ENCODE measurements at places on chromosomes 2 and 18.

DNA sequence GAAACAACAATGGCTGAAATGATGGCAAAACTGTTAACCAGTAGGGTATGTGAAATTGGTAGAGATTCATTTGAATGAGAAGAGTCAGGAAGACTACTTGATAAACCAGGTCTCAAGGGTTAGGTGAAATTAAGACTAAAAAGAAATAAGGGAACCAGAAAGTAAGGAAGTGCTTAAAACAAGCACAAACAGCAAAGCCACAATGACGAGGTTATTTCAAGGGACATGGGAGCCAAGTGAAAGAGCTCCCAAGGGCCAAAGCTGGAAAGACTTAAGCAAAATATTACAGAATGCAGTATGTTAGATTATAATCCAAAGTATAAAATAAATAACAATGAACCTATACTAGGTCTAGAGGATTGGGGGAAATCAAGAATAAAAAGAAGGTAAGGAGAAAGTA, 19.3 kb upstream of the CD302 start:
- H3K36me3 ChIP-seq, result peaks cover 7% of the 10 kb centered on the region
- no peaks in the 10 kb centered on the region for H3K27me3 ChIP-seq
- no peak for DNase-seq
- H3K4me3 ChIP-seq, result no peak overlapping the region
- no peak overlapping the region for H3K27ac ChIP-seq
- H3K4me1 ChIP-seq, result no peaks in the 10 kb centered on the region

GRCh38 chr18:55252901-55253300, 293.6 kb upstream of the CCDC68 start:
- H3K4me3 ChIP-seq, result no peak overlapping the region
- no peaks in the 10 kb centered on the region for H3K27me3 ChIP-seq
- no peaks in the 10 kb centered on the region for H3K4me1 ChIP-seq
- DNase-seq, result no peak
- H3K36me3 ChIP-seq, result peaks cover 35% of the 10 kb centered on the region

DNA sequence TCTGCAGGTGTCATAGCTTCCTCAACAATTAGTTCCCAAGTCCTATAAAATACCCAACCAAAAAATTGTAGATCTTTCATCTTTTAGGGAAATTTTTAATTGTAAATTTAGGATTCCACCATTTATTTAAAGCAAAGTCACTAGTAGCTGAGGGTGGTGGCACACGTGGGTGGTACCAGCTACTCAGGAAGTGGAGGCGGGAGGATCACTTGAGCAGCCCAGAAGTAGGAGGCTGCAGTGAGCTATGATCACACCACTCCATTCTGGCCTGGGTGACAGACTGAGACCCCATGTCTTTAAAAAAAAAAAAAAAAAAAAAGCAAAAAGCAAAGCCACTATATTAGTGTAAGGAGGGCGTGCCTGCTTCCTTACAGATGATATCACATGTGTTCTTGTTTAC, 60.3 kb upstream of the GREB1L start:
- DNase-seq, result no peak
- no peaks in the 10 kb centered on the region for H3K27me3 ChIP-seq
- no peaks in the 10 kb centered on the region for H3K36me3 ChIP-seq
- H3K4me3 ChIP-seq, result no peak overlapping the region
- no peaks in the 10 kb centered on the region for H3K4me1 ChIP-seq
- H3K27ac ChIP-seq, result no peak overlapping the region

DNA sequence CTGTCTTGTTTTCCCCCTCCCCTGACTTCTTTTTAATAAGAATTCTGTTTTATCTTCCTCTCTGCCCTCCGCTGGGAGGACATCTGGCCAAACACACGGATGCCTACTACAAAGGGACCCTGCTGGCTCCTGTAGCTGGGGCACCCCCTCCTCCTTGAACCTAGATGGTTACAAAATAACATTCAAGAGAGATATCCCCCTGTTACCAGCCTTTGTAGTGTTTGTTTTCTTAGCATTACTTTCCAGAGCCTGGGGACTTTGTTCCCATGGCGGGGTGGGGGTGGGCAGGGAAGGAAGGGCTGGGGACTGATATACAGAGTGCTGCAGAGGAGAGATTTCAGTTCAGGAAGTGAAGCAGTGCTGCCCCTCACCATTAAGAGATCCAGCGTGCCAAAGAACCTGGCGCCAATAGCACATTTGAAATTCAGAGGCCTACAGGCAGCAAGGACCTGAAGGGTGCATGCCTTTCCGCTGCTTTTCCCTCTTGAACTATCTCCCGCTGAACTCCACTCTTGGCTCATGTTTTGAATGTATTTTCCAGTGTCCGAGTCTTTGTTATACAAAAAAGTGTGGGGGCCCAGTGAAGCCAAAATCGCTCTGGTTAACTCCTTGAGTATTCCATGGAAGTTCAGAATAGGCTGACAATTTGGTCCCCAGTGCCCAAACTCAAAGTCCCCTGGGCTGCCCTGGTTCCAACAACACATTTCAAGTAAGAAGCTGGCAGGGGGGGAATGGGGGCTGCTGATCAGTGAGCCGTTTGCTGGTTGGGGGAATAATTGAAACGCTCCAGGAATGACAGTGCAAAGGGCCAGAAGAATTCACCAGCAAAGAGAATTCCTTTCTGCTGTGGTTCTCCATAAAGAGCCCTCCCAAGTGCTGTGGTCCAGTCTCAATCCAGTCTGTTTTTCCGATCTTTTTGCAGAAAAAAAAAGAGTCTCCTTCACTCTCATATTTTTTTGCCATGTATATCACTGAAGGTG, 94.8 kb upstream of the THOC1 start:
- H3K27me3 ChIP-seq, result no peaks in the 10 kb centered on the region
- H3K4me1 ChIP-seq, result no peaks in the 10 kb centered on the region
- no peak overlapping the region for H3K27ac ChIP-seq
- no peak for DNase-seq

GRCh38 chr2:33672896-33673295, 73.8 kb upstream of the FAM98A start:
- H3K4me3 ChIP-seq, result no peak overlapping the region
- H3K36me3 ChIP-seq, result no peaks in the 10 kb centered on the region
- DNase-seq, result no peak
- H3K27ac ChIP-seq, result no peak overlapping the region
- no peaks in the 10 kb centered on the region for H3K27me3 ChIP-seq
- no peaks in the 10 kb centered on the region for H3K4me1 ChIP-seq

- no peak for DNase-seq
- H3K4me3 ChIP-seq, result no peak overlapping the region
Observed at GRCh38 chr2:80454628-80455027, 150.1 kb upstream of the LRRTM1 start.

DNA sequence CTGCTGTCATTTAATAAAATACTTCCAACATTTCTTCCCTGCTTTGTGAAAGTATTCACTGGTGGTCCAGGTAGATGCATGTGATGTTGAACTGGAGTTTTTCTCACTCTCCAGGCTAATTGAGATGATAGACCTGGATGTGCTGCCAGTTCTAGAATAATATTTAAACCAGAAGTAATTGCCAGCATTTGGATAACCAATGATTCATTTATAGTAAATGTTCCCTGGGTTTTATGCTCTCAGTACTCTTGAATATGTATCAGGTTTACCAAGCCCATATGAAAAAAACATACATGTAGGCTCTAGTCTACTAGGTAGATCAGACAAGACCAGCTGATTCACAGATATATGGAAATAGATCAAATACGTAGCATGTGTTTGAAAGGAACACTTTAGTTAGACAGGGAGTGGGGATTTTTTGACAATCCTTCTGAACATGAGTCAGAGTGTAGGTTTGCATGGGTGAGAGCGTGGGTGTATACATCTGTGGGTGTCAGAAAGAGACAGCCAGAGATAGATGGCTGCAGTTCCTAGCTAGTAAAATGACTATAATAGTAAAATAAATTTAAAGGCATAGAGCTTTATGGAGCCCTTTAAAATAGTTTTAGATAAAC, 115.1 kb downstream of the NAB1 start:
- no peak for DNase-seq
- no peak overlapping the region for H3K27ac ChIP-seq
- no peaks in the 10 kb centered on the region for H3K27me3 ChIP-seq
- H3K4me1 ChIP-seq, result no peaks in the 10 kb centered on the region
- H3K4me3 ChIP-seq, result no peak overlapping the region

- no peak for DNase-seq
- no peaks in the 10 kb centered on the region for H3K36me3 ChIP-seq
- H3K27me3 ChIP-seq, result no peaks in the 10 kb centered on the region
- H3K27ac ChIP-seq, result no peak overlapping the region
- no peaks in the 10 kb centered on the region for H3K4me1 ChIP-seq
Observed at GRCh38 chr2:143083636-143084035, 45.6 kb upstream of the ARHGAP15 start.

DNA sequence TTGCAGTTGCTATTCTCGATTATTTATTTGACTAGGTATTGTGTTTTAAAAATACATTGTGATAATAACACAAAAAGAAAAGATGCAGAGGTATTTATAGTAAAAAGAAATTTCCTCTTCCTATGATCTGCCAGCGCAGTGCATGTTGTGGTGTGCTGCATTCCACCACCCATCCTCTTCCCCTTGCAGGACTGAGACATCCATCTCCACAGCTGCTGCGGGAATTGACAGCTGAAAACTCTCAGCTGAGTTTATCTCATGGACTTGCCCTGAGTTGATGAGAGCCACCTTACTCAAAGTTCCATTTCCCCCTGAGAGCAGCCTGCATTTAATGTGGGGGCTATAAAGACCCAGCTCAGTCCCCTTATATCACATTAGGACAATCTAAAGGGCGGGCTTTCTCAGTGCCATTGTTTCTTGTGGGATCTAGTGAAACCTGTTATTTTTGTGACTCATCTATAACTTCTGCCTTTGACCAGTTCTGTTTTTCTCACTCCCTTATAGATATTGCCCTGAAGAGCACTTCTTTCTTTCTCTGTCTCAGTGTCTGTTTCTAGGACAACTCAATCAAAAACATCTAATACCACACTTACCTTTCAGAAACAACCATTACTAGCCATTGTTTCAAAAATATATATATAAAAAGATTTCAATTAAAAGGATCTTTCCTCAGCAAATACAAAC, 698.5 kb downstream of the NR4A2 start:
- no peaks in the 10 kb centered on the region for H3K4me1 ChIP-seq
- H3K27ac ChIP-seq, result no peak overlapping the region
- no peak for DNase-seq
- H3K4me3 ChIP-seq, result no peak overlapping the region
- no peaks in the 10 kb centered on the region for H3K36me3 ChIP-seq
- H3K27me3 ChIP-seq, result no peaks in the 10 kb centered on the region

- H3K36me3 ChIP-seq, result no peaks in the 10 kb centered on the region
- no peaks in the 10 kb centered on the region for H3K27me3 ChIP-seq
Observed at GRCh38 chr2:126889071-126889470, 9.6 kb upstream of the TEX51 start.

GRCh38 chr18:50742952-50743351, 76.9 kb downstream of the MRO start:
- no peaks in the 10 kb centered on the region for H3K27me3 ChIP-seq
- H3K36me3 ChIP-seq, result no peaks in the 10 kb centered on the region
- H3K27ac ChIP-seq, result no peak overlapping the region
- H3K4me1 ChIP-seq, result no peaks in the 10 kb centered on the region
- no peak overlapping the region for H3K4me3 ChIP-seq
- no peak for DNase-seq

GRCh38 chr18:44943311-44943881, 262.7 kb downstream of the SETBP1 start:
- H3K36me3 ChIP-seq, result no peaks in the 10 kb centered on the region
- no peaks in the 10 kb centered on the region for H3K27me3 ChIP-seq
- no peak for DNase-seq
- H3K27ac ChIP-seq, result no peak overlapping the region

- no peak overlapping the region for H3K27ac ChIP-seq
- no peaks in the 10 kb centered on the region for H3K4me1 ChIP-seq
- no peaks in the 10 kb centered on the region for H3K27me3 ChIP-seq
- no peak overlapping the region for H3K4me3 ChIP-seq
- H3K36me3 ChIP-seq, result peaks cover 93% of the 10 kb centered on the region
Observed at GRCh38 chr2:112658301-112658700, 12.6 kb downstream of the SLC20A1 start.

DNA sequence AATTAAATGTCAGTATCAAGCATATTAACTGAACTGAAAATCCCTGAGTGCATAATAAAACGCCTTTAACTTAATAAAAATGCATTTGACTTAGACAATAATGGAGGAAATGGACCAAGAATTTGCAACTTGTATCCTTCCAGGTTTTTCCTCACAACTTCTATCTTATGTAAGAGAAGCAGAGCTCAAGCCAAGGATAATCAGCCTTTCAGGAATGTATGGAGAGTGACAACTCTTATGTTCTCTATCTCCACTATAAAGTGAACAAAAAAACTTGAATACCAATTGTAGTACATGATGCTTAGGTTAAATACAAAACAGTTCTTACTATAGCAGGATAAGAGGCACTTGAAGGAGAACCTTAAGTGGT, 64.8 kb upstream of the CYP26B1 start:
- no peaks in the 10 kb centered on the region for H3K36me3 ChIP-seq
- DNase-seq, result no peak
- no peaks in the 10 kb centered on the region for H3K4me1 ChIP-seq

- H3K4me1 ChIP-seq, result no peaks in the 10 kb centered on the region
- H3K27ac ChIP-seq, result no peak overlapping the region
- H3K27me3 ChIP-seq, result peaks cover 4% of the 10 kb centered on the region
Observed at GRCh38 chr2:85872536-85873161, 16.1 kb downstream of the ST3GAL5 start.

DNA sequence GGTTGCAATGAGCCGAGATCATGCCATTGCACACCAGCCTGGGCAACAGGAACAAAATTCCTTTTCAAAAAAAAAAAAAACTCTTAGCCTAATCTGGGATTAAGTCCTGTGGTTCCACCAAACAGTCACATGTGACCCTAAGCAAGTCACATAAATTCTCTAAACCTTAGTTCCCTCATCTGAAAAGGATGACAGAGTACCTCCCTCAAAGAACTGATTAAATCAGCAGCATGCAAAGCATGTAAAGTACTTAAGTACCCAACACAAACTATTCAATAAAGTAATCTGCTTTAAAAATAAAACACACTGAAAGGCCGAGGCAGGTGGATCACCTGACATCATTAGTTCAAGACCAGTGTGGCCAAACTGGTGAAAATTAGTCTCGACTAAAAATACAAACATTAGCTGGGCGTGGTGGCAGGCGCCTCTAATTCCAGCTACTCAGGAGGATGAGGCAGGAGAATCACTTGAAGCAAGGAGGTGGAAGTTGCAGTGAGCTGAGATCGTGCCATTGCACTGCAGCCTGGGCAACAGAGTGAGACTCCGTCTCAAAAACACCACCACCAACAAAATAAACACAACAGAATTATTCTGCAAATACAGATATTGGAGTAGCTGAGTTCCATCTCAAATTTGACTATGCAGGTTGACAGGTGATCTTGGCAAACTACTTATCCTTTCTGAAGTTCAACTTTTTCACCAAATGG, 7.0 kb downstream of the USP34 start:
- no peak overlapping the region for H3K4me3 ChIP-seq
- no peaks in the 10 kb centered on the region for H3K36me3 ChIP-seq
- no peak for DNase-seq
- no peak overlapping the region for H3K27ac ChIP-seq
- no peaks in the 10 kb centered on the region for H3K27me3 ChIP-seq

GRCh38 chr2:121944072-121944831, 188.8 kb downstream of the TSN start:
- H3K27ac ChIP-seq, result no peak overlapping the region
- no peaks in the 10 kb centered on the region for H3K36me3 ChIP-seq
- no peaks in the 10 kb centered on the region for H3K27me3 ChIP-seq
- no peaks in the 10 kb centered on the region for H3K4me1 ChIP-seq

DNA sequence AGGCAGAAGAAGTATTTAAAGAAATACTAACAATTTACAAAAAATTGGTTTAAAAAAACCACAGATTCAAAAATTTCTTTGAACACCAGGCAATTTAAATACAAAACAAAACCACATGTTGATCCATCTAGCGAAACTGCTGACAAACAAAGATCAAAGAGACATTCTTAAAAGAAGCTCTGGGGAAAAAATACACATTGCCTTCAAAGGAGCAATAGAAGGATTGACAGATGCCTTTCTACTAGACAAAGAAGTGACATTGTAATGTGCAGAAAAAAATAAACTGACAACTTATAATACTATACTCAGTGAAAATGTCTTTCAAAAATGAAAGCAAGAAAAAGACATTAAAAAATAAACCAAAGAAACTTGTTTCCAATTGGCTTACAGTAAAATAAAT, 12.6 kb upstream of the EIF2AK3 start:
- no peak for DNase-seq
- no peak overlapping the region for H3K27ac ChIP-seq

Data from tibial artery (tissue), 4 donors.